ENCODE measurements at places on chromosomes 5 and 9.

DNA sequence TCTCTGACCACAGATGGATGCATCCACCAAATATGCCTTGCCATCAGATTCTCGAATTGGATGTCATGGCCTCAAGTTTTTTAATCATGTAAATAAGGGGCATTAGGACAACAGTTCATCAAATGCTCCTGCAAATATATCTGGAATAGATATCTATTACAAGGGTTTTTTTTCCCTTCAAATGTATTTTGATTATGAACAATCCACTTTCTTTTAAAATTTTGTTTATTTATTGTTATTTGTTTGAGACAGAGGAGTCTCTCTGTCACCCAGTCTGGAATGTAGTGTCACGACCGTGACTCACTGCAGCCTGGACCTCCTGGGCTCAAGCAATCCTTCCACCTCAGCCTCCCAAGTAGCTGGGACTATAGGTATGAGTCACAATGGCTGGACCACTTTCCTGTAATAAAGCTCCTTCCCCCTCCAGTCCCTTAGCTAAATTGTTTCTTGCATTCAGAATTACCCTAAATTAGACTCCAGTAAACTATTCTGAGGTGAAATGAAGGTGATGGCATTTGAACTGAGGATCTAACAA, 1412.1 kb downstream of the EFNA5 start:
- DNase-seq = no peak

GRCh38 chr5:177334155-177334551, 17.3 kb downstream of the LMAN2 start:
- DNase-seq = no peak

DNA sequence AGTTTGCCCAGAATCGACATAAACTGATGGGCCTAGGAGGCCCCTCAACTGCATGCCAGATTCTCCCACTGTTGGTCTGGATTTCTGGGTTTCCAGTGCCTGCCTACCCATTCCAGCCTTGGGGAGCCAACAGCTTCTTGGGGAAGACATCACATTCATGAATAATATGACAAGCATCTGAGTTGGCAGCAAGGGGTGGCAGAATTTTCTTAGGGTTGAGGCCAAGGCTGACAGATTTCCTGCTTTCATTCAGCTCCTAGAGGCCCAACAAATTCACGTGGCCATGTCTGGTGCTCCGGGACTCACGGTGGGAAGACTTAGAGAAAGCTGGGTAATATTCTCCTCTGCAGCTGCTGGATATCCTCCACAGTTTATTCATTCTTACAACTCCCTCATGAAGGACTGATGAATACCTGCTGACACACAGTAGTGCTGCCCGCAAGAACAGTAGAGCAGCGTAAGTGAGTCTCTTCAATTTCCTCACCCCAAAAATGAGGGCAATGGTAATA, 305.0 kb upstream of the TNC start:
- DNase-seq = no peak

- DNase-seq = no peak
These were observed 5.4 kb downstream of the LSM11 start for GRCh38 chr5:157748760-157749461.

GRCh38 chr5:87298692-87299362, 31.1 kb downstream of the RASA1 start:
- no peak for DNase-seq

GRCh38 chr9:113569472-113570060, 106.0 kb downstream of the RGS3 start:
- DNase-seq = no peak

DNA sequence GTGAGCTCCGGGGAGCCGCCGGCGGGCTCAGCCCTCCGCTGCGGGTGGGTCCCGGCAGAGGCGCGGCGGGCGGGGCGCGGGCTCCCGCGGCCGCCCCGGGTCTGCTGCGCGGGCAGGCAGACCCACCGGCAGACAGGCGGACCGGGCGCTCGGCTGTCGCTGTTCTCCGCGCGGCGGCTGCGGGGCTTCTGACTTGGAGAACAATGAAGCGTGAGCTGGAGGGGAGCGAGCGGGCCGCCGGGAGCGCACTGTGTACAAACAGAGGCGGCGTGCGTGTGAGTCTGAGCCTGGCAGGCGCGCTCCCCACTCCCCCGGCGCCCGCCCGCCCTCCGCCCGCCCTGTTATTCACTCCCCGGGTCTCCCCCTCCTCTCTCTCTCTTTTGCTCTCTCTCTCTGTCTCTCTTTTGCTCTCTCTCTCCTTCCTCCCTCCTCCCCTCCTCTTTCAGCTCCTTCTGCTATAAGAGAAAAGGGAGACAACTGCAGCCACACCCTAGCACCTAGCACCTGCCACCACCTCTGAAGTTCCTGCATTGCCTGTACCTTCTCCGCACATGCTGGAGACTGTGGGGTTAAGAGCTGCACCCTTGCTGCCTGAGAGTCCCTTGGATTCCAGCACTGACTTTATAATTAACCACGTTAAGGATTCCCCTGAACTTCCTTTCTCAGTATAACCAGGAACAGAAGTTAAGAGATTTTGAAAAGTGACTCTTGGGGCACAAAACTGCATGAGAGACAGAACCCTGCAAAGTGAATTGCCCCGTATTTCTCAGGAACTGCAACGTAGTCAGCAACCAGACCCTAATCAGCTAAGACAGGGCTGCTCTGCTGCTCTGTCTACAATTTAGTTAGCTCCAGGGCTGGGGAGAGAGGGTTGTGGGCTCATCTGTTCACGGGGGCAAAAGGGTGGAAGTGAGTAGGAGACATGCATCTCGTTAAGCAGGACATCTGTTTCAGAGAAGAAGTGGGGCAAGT, at the start of gene EDIL3:
Gene EDIL3, minus strand, starts transcription at position 277 of the 972 bp plus-strand sequence. CDS start 506 bp downstream, outside the sequence.
- no peak for DNase-seq

All from stimulated activated CD4-positive, alpha-beta T cell treated with anti-CD3 and anti-CD28 coated beads, Interleukin-4, amount 100 ng/mL, for 4 hours (primary cell).